Muscle of arm (tissue), 14 donors: ENCODE measurements at places on chromosomes 4 and X.

GRCh38 chr4:6962211-6963041 lies 52.8 kb downstream of the TBC1D14 start:
- DNase-seq, result no peak

- DNase-seq, result no peak
These were observed 61.3 kb upstream of the MXRA5 start for GRCh38 chrX:3407781-3408180.

DNA sequence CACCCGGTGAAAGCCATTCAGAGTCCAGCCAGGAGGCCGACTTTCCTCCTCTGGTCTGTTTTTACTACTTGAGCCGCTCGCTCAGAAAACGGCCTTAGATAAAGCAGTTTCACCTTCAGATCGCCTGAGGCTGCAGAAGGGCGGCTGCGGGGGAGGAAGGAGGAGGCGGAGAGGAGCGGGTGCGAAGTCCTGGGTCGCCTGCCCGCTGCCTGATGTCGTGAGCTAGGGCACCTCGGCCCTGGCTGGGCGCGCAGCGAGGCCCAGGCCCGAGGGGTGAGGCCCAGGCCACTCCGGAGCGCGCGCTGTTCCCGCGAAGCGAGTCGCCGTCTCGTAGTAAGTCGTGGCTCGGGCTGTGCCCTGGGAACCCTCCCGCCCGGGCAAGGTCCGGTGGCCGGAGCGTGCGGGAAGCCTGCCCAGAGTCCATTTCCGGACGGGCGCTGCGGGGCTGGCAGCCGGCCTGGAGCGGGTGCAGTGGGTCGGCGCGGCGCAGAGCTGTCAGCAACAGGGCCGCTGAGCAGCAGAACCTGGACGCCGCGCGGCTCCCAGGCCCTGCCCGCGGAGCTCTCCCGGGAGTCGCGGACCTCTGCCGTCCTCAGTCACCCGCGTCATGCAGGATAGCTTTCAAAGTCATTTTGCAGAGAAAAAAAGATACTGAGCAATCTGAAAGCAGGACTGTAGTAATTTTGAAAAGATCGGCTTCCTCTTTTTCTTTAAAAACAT lies 18.6 kb downstream of the TRIM2 start:
- DNase-seq, result no peak

GRCh38 chr4:1416948-1417260 lies 10.7 kb upstream of the NKX1-1 start:
- DNase-seq, result no peak

- DNase-seq, result no peak
These were observed 139.4 kb downstream of the PJA1 start for GRCh38 chrX:69025802-69026301.

DNA sequence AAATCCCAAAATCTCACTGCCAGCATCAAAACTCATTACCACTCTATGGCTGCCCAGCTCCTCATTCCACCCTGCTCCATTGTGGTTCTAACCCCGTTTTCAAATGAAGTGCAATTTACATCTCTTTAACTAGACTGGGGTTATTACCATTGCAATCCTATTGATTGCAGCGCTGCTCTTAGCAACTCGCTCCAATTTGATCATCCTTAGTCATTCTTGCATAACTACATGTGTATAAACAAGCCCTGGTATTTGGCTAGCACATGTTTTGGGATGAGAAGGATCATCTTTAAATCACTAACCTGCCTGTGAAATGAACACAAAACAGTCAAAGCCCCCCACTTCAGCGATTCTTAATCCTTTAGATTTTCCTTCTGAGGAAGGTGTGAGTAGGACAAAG lies 340.1 kb upstream of the PPARGC1A start:
- no peak for DNase-seq

- DNase-seq, result no peak
These were observed 87.3 kb upstream of the TET2 start for GRCh38 chr4:105059337-105059736.

DNA sequence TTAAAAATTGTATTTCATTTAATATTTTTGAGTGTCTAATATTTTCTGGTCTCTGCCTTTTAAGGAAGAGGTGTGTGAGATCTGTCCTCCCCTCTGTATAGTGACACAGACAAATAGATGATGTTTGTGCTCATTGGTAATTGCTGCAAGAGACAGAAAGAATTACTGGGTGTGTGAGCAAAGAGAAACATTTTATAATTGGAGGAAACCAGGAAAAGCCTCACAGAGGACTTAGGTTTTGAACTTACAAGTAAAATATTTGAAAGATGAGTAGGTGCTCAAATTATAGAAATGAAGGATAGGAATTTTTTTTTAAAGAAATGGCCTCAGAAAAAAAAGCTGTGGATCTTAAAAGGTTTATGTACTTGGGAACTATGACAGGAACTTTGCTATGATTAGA lies 149.8 kb downstream of the SPCS3 start:
- DNase-seq, result no peak

- DNase-seq, result no peak
These were observed 8.0 kb downstream of the MAN2B2 start for GRCh38 chr4:6582889-6583490.

DNA sequence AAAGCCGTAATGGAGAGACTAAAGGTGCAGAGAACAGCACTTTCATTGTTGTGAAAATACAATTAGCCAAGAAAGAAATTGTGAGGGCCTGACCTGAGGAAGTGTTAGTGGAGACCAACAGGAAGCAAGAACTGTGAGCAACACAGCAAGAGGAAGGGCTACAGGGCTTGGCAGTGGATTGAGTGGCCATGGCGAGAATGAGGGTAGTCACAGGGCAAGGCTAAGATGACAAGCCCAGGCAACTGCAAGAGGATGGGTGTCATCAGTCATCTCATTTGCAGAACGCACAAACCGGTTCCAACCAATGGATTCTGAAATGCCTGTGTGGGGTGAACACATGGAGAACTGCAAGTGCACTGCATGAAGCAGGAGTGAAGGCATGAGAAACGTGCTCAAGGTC lies 3.6 kb downstream of the SLC10A6 start:
- DNase-seq, result no peak

- no peak for DNase-seq
These were observed 1233.8 kb downstream of the NLGN4X start for GRCh38 chrX:4994855-4995254.

DNA sequence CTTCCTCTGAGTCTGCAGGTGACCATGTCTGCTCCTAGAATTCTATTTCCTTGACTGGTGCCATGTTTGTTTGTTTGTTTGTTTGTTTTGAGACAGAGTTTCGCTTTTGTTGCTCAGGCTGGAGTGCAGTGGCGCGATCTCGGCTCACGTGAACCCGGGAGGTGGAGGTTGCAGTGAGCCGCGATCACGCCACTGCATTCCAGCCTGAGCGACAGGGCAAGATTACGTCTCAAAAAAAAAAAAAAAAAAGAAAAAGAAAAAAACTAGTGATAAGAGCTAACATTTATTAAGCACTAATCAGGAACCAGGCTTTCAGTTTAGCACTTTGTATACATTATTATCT lies 7.2 kb downstream of the SAT1 start:
- no peak for DNase-seq

- DNase-seq, result no peak
These were observed 514.3 kb downstream of the PCDH7 start for GRCh38 chr4:31234494-31234893.

GRCh38 chr4:23775694-23776093 lies 114.2 kb downstream of the PPARGC1A start:
- DNase-seq, result no peak

- peak; percentile 53 for DNase-seq
These were observed 22.0 kb upstream of the SMIM31 start for GRCh38 chr4:164731827-164732474.

DNA sequence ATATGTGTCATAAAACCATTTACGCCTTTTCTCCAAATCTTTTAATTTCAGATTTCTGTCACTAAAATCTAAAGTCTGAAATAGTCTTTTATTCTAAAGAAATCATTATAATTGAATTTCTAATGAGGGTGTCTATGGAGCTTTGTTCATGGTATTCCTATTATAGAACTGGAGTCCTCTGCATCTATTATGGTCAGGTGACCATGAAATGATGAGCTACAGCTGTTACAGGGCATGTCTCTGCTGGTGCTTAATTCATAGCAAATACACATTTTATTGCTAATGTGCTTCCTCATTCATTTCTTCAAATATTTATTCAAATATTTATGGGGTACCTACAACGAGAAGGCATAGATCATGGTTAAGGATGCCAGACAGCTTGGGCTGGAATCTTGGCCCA lies 126.1 kb downstream of the NAA11 start:
- DNase-seq, result no peak

DNA sequence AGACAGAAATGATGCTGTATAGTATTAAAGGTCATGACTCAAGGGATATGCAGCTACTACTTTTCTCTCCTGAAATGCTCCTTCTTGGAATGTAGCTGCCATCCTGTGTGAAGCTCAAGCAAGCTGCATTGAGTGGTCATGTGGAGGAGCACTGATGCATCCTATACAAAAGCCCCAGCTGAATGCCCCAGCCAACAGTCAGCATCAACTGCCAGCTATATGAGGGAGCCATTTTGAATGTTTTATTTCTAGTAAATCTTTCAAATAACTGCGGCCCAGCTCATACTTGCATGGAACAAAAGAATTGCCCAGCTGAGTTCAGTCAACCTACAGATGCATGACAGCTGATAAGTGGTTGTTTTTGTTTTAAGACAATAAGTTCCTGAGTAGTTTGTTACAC lies 165.0 kb upstream of the GEMIN8 start:
- no peak for DNase-seq
